ENCODE measurements at places on chromosomes 3 and 15. TPM values are rescaled to one million over a fixed set of nuclear protein-coding genes. Genes with fewer than 3 reads are reported as not detected.

GRCh38 chr3:188133646-188134045 is 20.3 kb upstream of the LPP start:
- no peak for DNase-seq

The INKA1 gene
- total RNA-seq, result 1.3 TPM

DNA sequence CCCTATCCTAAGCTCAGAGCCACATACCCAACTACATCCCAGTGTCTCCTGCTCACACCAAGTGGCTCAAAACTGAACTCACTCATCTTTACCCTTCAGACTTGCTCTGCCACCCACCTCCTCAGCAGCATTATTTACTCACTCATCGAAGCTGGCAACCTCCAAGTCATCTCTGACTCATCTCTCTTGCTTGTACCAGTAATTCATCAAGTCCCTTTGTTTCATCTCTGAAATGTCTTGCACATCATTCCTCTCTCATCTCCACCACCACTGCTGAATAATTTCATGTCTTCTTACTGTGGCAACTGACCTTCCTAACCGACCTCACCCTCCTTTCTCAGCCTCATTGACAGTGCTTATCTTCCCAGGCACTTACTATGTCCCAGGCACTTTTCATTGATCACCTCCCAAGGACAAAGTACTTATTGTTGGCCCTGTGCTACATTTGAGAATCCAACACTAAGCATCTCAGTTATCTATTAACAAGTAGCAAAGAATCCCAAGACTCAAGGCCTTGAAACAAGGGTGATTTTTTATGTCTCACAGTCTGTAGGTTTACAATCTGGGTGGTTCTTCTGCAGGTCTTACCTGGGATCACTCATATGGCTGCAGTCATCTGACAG is 82.0 kb downstream of the MRPL46 start:
- no peak for DNase-seq

The ANAPC13 gene
- 81.9 TPM for total RNA-seq

GRCh38 chr3:98613616-98614015 is 20.2 kb upstream of the CPOX start:
- DNase-seq, result no peak

- DNase-seq, result no peak
Measured at GRCh38 chr15:74823324-74823723, 3.1 kb upstream of the CPLX3 start.

The ZIC1 gene
- 10.9 TPM for total RNA-seq

DNA sequence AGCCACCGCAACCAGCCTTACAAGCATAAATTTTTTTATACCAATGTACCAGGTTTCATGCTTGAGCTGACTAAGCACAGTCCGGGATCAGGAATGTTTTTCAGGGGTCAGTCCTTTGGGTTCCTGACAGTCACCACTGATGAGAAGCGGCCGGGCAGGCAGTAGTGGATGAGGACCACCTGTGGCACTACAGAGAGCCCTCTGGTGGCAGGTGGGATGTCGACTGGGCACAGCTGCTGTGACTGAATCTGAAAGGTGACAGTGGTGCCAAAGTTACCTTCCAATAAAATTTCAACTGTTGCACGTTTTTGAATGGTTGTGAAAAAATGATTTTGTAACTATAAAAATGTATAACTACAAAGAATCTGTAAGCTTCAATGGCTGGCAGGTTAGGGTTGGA is 34.0 kb downstream of the TPRA1 start:
- DNase-seq, result no peak

GRCh38 chr3:107198581-107199181 is 178.6 kb upstream of the CCDC54 start:
- DNase-seq, result no peak

DNA sequence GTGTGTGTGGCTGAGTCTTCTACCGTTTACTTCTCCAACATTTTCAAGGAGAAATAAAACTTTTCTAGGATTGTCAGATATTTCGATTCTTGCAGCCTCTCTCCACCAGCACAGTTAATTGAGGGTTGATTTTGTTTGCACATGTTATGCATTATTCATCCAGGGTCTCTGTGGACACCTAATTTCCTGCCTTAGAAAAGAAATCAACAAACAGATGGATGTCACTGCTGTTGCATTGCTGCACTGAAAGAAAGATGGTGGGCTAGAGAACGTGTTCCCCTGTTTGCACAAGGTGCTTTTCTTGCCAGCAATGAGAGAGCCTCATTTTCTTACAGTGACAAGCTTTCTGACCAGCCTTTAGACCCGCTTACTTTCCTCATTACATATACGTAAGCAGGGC is 150.0 kb downstream of the CLSTN2 start:
- no peak for DNase-seq

DNA sequence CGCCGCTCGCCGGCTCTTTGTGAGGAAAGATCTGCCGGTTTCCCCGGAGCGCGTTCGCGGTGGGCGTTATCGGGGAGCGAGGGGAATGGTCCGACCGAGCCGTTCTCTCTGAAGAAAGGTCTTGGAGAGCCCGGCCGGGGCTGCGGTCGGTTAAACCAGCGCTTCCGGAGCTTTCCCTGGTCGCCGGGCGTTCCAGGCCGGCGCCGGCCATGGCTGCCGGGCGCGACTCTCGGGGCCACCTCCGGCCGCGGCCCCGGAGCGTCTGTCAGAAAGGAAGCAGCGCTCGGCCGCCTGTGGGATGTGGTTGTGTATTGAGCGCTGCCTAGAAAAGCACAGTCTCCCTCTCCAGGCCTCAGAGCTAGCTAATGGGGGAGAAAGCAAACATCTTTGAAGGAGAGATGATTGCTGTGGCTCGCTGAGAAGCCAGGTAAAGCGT is 731 bp downstream of the FYTTD1 start:
- DNase-seq, result peak; percentile 70

DNA sequence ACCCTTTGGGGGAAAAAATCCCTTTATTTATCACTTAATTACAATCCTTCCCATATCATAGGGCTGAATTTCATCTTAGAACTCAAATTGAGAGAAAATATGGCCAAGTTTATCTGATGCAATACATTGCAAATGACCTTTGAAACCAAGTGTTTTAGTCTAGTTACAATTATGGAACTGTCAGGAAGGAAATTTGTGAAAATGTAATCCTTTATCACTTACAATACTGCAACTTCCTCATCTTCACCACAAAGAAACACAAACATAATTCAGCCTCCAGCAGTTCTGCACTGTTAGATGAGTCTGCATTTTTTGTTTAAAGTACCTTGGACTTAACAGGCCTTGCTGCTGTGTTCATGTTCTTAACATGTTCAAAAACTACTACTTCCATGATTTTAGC is 4.6 kb downstream of the CCPG1 start:
- no peak for DNase-seq

The EIF4E3 gene
- 2.3 TPM for total RNA-seq

The C2CD4B gene
- total RNA-seq, result not detected

DNA sequence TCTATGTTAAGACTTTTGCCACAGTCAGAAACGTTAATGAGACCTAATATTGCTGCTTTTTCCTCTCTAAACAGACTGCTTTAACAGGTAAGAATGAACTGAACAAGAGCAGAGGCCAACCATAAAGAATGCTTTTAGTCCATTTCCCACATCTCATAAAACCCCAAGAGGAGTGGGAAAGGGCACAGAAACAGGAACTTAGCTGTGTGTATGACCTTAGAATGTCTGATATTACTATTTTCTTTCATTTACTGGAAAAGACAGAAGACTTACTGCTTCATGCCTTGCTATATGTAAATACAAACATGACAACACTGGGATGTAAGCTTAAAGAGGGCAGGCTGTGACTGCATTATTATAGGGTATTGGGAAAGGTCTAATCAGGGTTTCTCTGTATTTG is 115.0 kb downstream of the ISL2 start:
- no peak for DNase-seq

The HESX1 gene
- not detected for total RNA-seq

GRCh38 chr15:82530606-82531379 is 9.5 kb downstream of the RPS17 start:
- peak; percentile 89 for DNase-seq

The TLNRD1 gene
- total RNA-seq, result 40.3 TPM

DNA sequence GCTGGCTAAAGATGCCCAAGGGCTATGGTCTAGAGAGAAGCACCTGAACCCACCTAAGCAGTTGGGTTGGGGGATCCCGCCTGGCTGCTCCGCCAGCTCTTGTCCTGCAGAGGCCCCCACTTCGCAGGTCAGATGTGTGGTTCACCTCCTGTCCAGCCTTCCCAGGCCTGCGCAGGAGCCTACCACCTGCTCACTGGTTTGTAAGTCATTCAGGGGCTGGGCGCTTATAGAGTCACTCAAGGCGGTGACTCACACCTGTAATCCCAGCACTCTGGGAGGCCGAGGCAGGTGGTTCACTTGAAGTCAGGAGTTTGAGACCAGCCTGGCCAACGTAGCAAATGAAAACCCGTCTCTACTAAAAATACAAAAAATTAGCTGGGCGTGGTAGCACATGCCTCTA is 3.9 kb upstream of the FURIN start:
- DNase-seq, result no peak

The NANOGP8 gene
- not detected for total RNA-seq

- no peak for DNase-seq
Measured at GRCh38 chr3:50850639-50851511, 176.1 kb downstream of the DOCK3 start.

- DNase-seq, result no peak
Measured at GRCh38 chr3:161852744-161853143, 356.1 kb downstream of the OTOL1 start.

The RBMS3 gene
- total RNA-seq, result 31.7 TPM

The CPN2 gene
- not detected for total RNA-seq

GRCh38 chr15:88979674-88980073 is 66.5 kb upstream of the MFGE8 start:
- DNase-seq, result no peak

The COLQ gene
- total RNA-seq, result not detected

DNA sequence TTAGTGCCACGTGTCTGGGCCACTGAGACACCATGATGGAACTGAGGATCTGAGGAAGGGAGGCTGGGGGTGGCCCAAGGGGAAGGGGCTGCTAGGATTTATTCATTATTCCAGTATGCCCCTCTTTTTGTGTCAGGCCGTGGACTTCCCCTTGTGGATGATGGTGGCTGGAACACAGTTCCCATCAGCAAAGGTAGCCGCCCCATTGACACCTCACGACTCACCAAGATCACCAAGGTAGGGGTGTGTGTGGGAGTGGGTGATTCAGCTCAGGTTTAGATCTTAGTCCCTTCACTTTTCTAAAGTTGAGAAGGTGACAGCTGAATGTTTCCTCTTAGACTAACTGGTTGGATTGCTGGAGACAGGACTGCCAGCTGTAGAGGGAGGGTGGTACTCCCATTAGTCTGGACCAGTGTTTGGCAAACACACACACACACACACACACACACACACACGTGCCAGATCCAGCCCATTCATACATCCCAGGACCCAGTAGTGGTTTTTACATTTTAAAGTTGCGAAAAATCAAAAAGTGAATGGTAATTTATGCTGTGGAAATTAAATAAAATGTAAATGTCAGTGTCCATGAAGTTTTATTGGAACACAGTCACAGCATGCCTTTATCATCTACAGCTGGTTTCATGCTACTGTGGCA is 11.4 kb downstream of the EIF4G1 start:
- no peak for DNase-seq

DNA sequence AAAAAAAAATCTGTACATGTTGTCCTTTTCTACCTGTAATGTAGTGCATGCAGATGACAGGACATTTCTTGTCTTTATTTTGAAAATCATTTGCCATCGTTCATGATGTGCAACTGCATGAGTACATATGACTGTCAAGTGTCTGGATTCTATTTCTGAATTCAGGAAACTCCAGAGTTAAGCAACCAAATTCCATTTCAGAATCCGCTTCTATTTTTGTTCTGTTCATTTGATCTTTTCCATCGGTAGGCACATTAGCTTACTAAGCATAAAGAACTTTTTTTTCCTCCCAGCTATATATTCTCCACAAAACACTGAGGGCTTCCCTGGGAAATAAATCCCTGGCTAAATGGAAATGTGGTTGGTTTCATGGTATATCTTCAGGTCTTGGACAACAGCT is 365.6 kb downstream of the PTPRG start:
- no peak for DNase-seq

The ZBED2 gene
- total RNA-seq, result not detected

DNA sequence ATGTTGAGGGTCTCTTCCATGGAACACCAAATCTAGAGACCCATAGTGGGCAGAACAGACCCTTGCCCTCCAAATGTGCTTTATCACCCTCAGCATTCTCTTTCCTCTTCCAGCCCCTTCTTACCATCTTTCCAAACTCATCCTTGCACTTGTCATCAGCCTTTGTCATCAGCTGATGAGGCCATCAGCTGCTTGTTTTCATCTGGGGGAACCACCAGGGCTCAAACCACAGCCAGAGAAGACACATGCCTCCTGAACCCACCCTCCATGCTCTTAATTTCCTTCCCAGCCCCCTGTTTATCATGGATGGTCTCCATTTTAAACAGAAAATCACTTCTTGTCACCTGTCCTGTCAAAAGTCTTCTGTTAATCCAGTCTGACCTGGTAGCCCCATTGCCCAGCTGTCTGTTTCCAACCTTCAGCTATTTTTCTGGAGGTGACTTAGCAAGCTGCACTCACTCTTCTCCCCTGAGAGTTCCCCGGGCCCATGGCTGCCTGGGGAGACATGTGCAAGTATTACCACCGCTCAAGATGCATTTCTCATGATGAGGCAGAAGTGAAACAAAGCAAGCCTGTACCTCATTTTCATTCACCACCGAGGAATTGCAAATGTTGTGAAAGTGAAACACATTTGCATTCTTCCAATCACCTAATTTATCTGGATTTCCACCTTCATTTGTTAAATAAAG is 14.7 kb upstream of the SYNM start:
- DNase-seq, result no peak

GRCh38 chr15:62712455-62712839 is 330.1 kb upstream of the TPM1 start:
- no peak for DNase-seq

GRCh38 chr3:37016903-37017302 is 23.6 kb downstream of the MLH1 start:
- DNase-seq, result no peak

GRCh38 chr15:31254431-31255175 is 72.0 kb upstream of the KLF13 start:
- no peak for DNase-seq

GRCh38 chr15:98433346-98433745 is 215.0 kb upstream of the IGF1R start:
- DNase-seq, result no peak

The LEO1 gene
- 51.6 TPM for total RNA-seq

The PAK6 gene
- 0.09 TPM for total RNA-seq

The LEKR1 gene
- 0.16 TPM for total RNA-seq

The PSMA4 gene
- 399 TPM for total RNA-seq

DNA sequence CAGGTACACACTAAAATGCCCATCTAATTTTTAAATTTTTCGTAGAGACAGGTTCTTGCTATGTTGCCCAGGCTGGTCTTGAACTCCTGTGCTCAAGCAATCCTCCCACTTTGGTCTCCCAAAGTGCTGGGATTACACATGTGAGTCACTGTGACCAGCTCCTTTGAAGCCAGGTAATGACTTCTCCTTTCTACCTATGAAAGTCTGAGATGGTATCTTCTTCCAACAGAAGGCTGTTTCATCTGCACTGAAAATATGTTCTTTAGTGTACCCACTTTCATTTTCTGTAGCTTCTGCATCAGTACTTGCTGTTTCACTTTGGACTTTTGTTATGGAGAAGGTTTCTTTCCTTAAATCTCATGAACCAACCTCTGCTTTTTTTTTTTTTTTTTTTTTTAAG is 8.8 kb downstream of the OIP5 start:
- no peak for DNase-seq

GRCh38 chr3:97981886-97982285 is 9.7 kb upstream of the RIOX2 start:
- no peak for DNase-seq

GRCh38 chr3:157438194-157438730 is 1.6 kb downstream of the PTX3 start:
- no peak for DNase-seq

- peak; percentile 65 for DNase-seq
Measured at GRCh38 chr3:48402281-48402732, 27.6 kb downstream of the PLXNB1 start.

Data from SJSA1 (cell line).